ENCODE measurements at places on chromosomes 1 and 21. TPM values are rescaled to one million over a fixed set of nuclear protein-coding genes. Genes with fewer than 3 reads are reported as not detected.

The FOXO6 gene
- 0.22 TPM for polyA plus RNA-seq

The VPS45 gene
- 26.5 TPM for polyA plus RNA-seq

The HLX gene
- 5.6 TPM for polyA plus RNA-seq

The FABP3 gene
- not detected for polyA plus RNA-seq

The CD5L gene
- not detected for polyA plus RNA-seq

The ARF1 gene
- polyA plus RNA-seq, result 313 TPM

The NUF2 gene
- 28.2 TPM for polyA plus RNA-seq

The HMCN1 gene
- 0.03 TPM for polyA plus RNA-seq

All from A549 (cell line).